ENCODE measurements at places on chromosomes 11 and 22. TPM values are rescaled to one million over a fixed set of nuclear protein-coding genes. Genes with fewer than 3 reads are reported as not detected.

DNA sequence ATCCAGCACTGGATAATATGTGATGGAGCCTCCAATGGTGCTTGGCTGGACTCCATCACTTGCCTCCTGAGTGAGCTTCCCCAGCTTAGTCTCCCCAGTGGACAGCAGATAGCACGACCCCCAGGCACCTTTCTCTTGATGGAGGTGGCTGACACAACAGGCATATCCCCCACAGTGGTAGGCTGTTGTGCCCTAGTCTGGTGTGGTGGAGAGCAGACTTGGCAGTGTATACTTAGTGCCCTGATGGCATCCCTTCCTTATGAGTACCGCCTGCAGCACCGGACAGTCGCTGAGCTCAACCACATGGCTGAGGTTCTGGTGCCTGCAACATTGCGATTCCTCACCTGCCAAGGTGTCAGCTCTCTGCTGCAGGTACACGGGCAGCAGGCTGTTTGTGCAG is 50.1 kb downstream of the DNHD1 start:
- no peak overlapping the region for H3K27ac ChIP-seq
- H3K27me3 ChIP-seq: no peaks in the 10 kb centered on the region
- no peaks in the 10 kb centered on the region for H3K36me3 ChIP-seq
- H3K4me1 ChIP-seq: no peaks in the 10 kb centered on the region
- no peak for DNase-seq
- H3K4me3 ChIP-seq: no peak overlapping the region

GRCh38 chr11:125211191-125211947 is 46.8 kb downstream of the PKNOX2 start:
- H3K4me3 ChIP-seq: no peak overlapping the region
- H3K27ac ChIP-seq: no peak overlapping the region
- no peak for DNase-seq
- H3K36me3 ChIP-seq: no peaks in the 10 kb centered on the region
- H3K4me1 ChIP-seq: peaks cover 4% of the 10 kb centered on the region

Gene SLC22A12
- total RNA-seq: not detected

GRCh38 chr11:67577951-67578350 is 5.7 kb upstream of the GSTP1 start:
- no peaks in the 10 kb centered on the region for H3K36me3 ChIP-seq
- H3K27ac ChIP-seq: no peak overlapping the region
- H3K4me1 ChIP-seq: peaks cover 9% of the 10 kb centered on the region
- H3K4me3 ChIP-seq: no peak overlapping the region

DNA sequence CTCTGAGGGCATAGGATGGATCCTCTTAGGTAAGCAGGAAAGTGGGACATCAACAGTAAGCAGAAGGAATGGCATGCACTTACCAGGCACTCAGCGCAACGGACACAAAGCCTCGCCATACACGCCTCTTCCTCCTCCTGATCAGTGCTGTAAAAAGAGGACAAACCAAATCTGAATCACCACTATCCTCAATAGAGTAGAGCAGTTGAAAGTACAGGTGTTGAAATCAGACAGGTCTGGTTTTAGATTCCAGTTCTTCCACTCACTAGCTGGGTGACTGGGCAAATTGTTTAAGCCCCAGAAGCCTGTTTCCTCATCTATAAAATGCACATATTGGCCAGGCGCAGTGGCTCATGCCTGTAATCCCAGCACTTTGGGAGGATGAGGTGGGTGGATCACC is 8.6 kb upstream of the JAML start:
- no peak overlapping the region for H3K27ac ChIP-seq
- no peaks in the 10 kb centered on the region for H3K36me3 ChIP-seq
- H3K4me3 ChIP-seq: no peak overlapping the region
- H3K4me1 ChIP-seq: no peaks in the 10 kb centered on the region
- DNase-seq: no peak

DNA sequence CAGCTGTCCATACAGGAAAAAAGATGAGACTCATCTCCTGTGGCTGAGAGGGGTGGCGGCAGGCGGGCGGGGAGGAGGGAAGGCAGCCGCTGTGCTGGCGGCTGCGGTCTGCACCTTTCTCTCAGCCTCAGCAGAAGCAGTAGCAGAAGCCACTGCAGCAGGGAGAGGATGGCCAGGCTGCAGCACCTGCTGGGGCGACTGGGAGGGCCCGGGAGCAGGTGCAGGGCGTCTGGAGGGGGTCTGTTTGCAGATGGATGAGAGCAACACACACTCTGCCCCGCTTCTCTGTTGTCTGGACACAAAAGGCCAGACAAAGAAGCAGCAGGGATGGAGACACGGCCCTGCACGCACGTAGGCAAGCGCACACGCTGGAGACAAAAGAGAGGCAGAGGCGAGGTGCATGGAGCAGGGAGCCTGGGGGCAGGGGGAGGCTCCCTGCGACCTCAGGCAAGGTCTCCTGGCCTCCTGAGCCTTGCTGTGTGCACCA is 9.3 kb upstream of the MIAT start:
- H3K27me3 ChIP-seq: no peaks in the 10 kb centered on the region
- peaks cover 12% of the 10 kb centered on the region for H3K4me1 ChIP-seq
- no peak overlapping the region for H3K27ac ChIP-seq
- no peak for DNase-seq

Gene INS
- not detected for total RNA-seq

DNA sequence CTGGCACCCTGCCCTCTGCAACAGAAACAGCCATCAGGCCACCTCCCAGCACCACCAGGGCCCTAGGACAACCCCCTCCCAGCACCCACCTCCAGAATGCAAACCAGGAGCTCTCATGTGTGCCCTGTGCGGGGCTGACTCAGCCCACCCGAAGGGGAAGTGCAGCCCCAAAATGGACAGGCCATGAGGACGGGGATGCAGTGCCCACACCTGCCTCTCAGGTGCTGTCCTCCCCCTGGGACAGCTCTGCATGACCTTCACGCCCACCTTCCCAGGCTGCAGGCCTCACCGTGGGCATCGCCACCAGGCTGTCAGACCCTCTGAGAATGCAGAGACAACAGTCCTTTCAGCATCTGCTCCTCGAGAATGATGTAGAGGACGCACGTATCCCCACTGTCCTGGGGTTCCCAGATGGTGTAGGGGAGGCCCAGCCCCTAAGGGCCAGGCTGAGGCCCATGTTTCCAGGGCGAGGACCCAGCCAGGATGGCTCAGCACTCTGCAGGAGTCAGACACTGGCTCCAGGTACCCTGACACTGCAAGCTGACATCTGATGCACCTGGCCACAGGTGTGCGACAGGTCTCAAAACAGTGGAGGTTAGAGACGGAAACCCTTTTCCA is 13.5 kb downstream of the MOB2 start:
- H3K4me1 ChIP-seq: no peaks in the 10 kb centered on the region
- no peak overlapping the region for H3K27ac ChIP-seq
- no peak for DNase-seq
- no peaks in the 10 kb centered on the region for H3K27me3 ChIP-seq
